ENCODE measurements at places on chromosomes 6 and 20.
A peak's percentile ranks its signal among the peaks of the same experiment; 100 is the strongest.

DNA sequence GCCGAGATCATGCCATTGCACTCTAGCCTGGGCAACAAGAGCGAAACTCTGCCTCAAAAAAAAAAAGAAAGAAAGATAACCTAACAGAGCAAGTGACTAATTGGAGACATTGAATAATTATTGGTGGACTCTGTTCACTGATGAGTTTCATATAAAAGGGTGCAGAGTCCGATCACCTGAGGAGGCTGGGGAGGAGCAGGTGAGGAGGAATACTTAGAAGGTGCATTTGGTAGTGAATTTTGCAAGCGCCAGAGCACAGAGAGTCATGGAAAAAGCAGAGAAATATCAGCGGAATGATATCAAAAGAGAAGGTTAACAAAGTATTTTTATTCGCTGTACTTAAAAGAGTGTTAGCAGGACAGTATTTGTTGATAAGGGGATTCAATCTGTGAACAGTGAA, 44.4 kb downstream of the CD2AP start:
- DNase-seq: no peak

DNA sequence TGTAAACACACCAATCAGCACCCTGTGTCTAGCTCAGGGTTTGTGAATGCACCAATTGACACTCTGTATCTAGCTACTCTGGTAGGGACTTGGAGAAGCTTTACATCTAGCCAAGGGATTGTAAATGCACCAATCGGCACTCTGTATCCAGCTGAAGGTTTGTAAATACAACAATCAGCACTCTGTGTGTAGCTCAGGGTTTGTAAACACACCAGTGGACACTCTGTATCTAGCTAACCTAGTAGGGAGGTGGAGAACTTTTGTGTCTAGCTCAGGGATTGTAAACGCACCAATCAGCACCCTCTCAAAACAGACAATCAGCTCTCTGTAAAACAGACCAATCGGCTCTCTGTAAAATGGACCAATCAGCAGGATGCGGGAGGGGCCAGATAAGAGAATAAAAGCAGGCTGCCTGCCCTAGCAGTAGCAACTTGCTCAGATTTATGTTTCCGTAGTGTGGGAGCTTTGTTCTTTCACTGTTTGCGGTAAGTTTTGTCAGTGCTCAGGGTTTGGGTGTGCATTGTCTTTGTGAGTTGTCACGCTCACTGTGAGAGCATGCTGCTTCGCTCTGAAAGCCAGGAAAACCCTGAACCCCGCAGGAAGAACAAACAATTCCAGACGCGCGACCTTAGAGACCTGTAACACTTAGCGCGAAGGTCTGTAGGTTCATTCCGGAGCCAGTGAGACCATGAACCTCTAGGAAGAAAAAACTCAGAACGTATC, 37.0 kb downstream of the RIOK1 start:
- no peak for DNase-seq

DNA sequence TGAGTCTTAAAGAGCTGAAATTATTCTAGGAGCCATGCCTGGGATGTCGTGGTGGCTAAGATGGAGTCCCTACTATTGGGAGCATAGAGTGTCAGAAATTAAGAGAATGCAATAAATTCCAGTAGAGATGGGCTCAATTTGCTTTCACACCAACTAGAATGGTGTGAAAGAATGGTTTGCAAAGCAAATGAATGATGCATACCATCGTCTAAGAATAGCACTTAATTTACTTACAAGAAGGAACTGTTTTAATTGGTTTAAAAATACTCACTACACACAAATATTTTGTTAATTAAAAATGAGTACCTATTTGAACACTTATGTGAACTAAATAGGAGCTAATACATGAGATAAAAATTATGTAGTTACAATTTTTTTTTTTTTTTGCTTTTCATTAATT, 132.6 kb downstream of the GMPR start:
- DNase-seq: no peak

GRCh38 chr6:133504158-133504557, 263.0 kb downstream of the EYA4 start:
- DNase-seq: no peak

GRCh38 chr20:34875642-34876405, 588 bp upstream of the ACSS2 start:
- DNase-seq: peak; percentile 100

GRCh38 chr20:50885781-50886180, 45.5 kb downstream of the ADNP start:
- DNase-seq: no peak

- DNase-seq: no peak
Observed at GRCh38 chr20:24679448-24680047, 210.1 kb downstream of the SYNDIG1 start.

- no peak for DNase-seq
Observed at GRCh38 chr6:152170702-152171667, 363.5 kb downstream of the ESR1 start.

DNA sequence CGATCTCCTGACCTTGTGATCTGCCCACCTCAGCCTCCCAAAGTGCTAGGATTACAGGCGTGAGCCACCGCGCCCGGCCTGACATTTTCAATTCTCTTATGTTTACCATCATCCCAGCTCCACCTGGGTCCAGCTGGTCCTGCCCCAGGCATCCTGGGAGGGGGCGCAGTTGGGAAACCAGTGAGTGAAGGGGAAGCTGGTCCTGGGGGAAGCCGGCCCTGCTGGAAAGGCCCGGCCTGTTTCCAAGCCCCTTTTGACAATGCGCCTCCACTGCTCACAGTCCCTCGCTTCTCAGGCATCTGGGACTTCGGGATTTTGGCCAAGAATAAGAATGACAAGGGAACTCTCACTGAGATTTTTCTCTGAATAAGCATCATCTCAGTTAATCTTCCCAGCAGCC, 14.2 kb downstream of the SLC13A3 start:
- no peak for DNase-seq

DNA sequence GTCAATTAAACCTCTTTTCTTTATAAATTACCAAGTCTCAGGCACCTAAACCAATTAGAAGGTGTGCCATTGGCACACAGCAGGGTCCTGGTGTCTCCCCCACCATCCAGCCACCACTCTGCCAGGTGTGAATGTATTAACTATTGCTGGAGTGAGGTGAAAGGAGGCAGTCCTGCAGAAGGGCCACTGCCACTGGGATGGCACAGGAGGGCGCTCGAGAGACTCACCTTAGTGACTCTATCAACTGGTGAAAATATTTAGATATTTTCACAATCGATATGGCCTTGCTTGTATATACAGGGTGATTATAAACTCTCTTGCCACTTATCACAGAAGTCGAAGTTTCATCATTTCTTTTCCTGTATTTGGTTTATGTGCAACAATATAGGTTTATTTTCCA, 145.6 kb upstream of the ESR1 start:
- DNase-seq: peak; percentile 69

- DNase-seq: no peak
Observed at GRCh38 chr6:162140251-162140852, 587.2 kb downstream of the PRKN start.

- DNase-seq: no peak
Observed at GRCh38 chr6:9025796-9026394, 590.5 kb upstream of the SLC35B3 start.

DNA sequence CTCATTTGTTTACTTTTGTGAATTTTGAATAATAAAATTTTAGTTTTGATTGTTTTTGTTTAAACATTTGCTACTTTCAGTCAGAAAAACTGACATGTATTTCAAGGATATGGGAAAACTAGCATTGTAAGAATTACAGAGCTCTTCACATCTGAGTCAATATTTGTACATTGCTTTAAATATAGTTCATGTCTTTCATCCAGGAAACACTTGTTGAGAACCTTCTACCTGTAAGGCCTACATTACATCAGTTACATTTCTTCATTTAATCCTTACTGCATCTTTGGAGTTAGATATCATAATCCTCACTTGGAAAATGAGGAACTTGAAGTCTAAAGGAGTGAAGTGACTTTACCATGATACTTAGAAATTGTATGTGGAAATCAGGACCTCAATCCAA, 242.9 kb downstream of the KCNQ5 start:
- no peak for DNase-seq

- no peak for DNase-seq
Observed at GRCh38 chr6:167244064-167244960, 46.8 kb upstream of the UNC93A start.

DNA sequence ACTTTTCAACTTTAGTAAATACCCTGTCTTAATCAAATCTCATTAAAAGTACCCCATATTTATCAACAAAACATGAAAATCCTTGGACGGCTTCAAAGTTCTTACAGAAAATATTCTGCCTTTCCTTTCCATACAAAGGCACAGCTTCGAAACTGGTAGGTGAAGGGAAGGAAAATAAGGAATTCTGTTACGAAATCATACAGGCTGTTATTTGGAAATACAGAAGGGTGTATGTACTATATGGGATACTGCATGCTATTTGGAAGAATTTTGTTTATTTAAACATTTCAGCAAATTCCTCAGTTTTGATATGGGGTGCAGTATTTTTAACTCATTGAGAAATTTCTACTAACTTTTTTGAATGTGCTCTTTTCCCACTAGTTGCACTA, 138.4 kb upstream of the BTN3A2 start:
- no peak for DNase-seq
